ENCODE measurements at places on chromosomes 16 and 17. TPM values are rescaled to one million over a fixed set of nuclear protein-coding genes. Genes with fewer than 3 reads are reported as not detected.

- no peak overlapping the region for H3K4me3 ChIP-seq
- no peaks in the 10 kb centered on the region for H3K36me3 ChIP-seq
- H3K27me3 ChIP-seq = peaks cover 21% of the 10 kb centered on the region
Measured at GRCh38 chr16:84362471-84362941, 5.8 kb upstream of the ATP2C2 start.

GRCh38 chr16:72285324-72285723 is 113.4 kb upstream of the PMFBP1 start:
- no peaks in the 10 kb centered on the region for H3K36me3 ChIP-seq
- H3K27ac ChIP-seq = no peak overlapping the region
- H3K4me3 ChIP-seq = no peak overlapping the region
- no peaks in the 10 kb centered on the region for H3K27me3 ChIP-seq
- DNase-seq = no peak

DNA sequence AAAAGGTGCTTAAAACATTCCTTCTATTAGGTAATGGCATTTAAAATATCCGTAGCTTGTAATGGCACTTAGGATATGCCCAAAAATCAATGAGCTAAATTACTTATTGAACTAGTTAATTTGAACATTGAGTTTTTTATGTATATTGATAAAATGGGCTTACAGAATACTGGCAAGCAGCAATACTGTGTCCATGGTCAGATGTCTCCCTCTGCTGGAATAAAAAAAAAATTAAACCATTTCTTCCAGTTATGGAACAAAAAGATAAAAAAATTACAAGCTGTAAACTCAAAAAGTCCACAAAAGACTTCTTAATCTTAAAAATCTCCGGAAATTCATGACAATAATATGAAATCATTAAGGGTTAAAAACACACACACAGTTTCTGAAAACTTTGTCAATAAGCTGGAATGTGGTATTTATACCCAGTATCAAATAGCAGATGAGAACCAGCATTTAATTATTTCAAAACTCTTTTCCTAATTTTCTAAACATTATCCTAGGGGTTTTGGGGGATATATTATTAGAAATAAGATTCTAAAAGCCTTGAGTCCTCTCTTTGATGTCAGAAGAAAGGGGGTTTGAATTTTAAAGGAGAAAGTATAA is 21.5 kb upstream of the PSMD7 start:
- DNase-seq = no peak
- H3K36me3 ChIP-seq = peaks cover 4% of the 10 kb centered on the region
- H3K4me1 ChIP-seq = no peaks in the 10 kb centered on the region
- no peak overlapping the region for H3K4me3 ChIP-seq

- peaks cover 36% of the 10 kb centered on the region for H3K4me1 ChIP-seq
- peak; percentile 9 for DNase-seq
- no peaks in the 10 kb centered on the region for H3K27me3 ChIP-seq
- H3K27ac ChIP-seq = peak overlapping the region; percentile 98
- H3K36me3 ChIP-seq = peaks cover 28% of the 10 kb centered on the region
Measured at GRCh38 chr17:19978805-19979211, 1.2 kb upstream of the AKAP10 start.

DNA sequence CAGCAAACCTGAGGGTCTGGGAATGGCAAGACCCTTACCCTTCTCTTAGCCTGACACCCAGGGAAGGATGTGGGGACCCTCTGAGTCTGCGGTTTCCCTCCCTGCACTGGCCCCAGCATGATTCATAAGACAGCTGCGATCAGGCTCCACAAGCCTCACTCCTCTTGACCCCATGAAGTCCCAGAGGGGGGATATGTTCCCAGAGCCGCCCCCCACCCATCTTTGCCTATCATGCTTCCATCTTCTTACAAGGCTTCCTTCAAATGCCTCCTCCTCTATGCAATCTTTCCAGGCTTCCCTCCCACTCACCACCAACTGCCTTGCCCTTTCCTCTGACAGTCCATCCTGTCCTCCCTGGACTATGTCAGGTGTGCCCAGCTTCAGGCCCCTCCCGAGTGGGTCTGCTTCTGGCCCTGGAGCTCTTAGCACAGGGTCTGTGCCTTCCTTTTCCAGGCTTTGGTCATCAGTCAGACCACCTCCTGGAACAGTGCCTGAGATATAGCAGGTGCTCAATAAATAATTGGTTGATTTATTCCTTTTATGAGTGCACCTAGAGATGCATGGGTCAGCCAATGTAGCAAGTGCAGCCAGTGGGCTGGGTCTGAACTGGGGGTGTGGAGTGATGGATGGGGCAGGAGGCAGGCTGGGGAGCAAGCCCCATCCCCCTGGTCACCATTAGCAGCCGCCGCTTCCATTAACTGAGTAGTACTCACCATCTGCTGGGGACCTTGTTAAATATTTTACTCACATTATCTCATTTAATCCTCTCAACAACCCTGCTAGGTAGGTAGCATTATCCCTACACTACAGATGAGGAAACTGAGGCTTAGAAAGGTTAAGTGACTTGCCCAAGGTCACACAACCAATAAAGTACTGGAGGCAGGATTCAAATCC is 8.4 kb downstream of the DLX3 start:
- no peak for DNase-seq
- no peak overlapping the region for H3K4me3 ChIP-seq
- no peaks in the 10 kb centered on the region for H3K4me1 ChIP-seq

DNA sequence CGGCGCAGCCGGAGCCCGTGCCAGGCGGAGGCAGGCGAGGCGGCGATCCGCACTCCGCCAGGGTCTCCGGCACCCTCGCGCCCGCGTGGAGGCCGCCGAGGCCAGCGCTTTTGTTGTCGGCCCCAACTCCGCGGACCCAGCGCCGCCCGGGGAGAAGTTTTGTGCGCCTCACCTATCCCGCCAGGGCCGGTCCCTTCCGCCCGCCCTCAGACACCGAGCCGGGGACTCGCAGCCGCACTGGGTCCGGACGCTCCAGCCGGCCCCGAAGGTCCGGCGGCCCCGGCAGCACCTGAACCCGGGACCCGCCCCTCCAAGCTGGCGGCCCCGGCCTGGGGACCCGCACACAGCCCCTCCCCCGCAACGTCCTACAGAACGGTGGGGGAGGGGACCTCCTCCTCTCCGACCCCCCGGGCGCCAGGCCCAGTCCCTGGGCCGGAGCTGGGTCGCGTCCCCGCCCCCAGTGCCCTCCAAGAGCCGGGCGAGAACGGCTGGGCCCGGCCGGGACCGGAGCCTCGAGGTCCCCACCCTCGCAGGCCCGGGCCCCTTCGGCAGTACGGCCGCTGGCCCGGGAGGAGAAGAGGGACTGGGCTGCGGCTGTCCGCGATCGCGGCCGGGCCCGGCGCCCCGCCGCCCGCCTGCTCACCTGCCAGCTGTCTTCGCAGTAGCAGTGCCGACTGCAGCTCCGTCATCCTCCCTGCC is 698 bp downstream of the UBE2G1 start:
- peaks cover 16% of the 10 kb centered on the region for H3K36me3 ChIP-seq
- no peaks in the 10 kb centered on the region for H3K27me3 ChIP-seq
- peaks cover 29% of the 10 kb centered on the region for H3K4me1 ChIP-seq
- no peak overlapping the region for H3K27ac ChIP-seq
- peak overlapping the region; percentile 73 for H3K4me3 ChIP-seq

- no peak for DNase-seq
- no peaks in the 10 kb centered on the region for H3K4me1 ChIP-seq
- peaks cover 7% of the 10 kb centered on the region for H3K27me3 ChIP-seq
- H3K4me3 ChIP-seq = no peak overlapping the region
- H3K36me3 ChIP-seq = no peaks in the 10 kb centered on the region
Measured at GRCh38 chr17:56317351-56318208, 164.3 kb downstream of the ANKFN1 start.

DNA sequence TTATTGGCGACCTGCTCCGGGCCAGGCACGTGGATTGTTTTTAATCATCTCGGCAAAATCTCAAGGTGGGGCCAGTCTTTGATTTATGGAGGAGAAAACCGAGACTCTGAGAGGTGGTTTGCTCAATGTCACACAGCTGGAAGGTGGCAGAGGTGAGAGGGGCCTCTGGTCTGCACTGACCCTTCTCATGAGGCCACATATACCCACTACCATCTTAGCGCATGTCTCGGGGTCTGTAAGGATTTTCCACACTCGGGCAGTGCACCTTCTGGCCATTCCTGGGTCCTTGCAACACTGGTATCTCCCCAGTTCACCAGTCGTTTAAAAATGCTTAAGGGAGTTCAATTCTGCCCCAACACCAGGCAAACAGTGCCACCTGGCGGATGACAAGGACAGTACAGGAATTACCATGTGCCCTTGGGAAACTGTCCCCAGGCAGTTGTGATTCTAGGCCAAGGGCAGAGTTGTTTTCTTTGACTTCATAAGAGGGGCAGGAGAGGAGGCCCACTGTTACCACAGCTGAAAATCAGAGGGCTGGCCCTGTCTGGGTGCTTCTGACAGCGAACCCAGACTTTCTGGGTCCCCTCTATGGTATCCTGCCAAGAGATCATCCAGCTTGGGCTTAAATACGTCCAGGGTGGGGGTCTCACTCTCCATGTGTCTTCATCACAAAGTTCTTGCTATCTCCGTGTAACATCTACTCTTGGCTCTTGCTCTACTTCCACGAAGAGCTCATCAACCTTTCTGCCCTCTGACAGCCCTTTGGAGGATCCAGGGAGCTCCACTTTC is 39.4 kb upstream of the RAI1 start:
- H3K27ac ChIP-seq = no peak overlapping the region
- no peaks in the 10 kb centered on the region for H3K36me3 ChIP-seq
- H3K4me3 ChIP-seq = no peak overlapping the region
- H3K4me1 ChIP-seq = no peaks in the 10 kb centered on the region

DNA sequence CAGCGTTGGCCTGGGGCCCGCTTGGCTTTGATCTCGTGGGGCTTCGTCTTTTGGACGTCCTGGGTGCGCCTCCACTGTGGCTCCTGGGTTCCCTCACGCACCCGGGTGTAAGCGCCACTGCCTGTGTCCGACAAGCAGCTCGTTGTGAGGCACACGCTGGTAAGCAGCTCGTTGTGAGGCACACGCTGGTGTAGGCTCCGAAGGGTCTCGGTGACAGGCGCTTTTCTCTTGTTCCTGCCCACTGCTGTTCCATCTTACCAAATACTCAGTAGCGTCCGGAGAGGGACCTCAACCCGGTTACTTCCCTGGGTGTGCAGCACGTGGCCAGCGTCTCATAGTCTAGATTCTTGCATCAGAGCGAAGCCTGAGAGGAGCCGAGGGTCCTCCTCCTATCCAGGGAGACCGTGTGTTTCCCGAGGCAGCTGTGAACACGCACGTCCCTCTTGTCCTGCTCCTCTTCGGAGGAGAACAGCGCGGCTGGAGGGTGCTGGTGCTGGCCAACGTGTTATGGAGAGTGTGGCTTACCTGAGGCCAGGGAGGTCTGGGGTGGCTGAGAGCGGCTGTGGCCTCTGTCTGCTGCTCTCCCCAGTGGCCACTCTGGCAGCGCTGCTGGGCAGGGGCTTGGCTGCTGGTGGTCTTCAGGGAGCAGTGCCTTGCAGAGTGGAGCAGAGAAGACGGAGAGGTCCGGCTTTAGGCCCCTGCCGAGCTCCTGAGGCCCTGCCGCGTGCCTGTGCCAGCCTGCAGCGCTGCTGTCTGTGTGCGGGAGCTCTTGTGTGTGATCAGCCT is 32.1 kb upstream of the ZNF750 start:
- H3K4me1 ChIP-seq = peaks cover 43% of the 10 kb centered on the region
- no peaks in the 10 kb centered on the region for H3K27me3 ChIP-seq
- DNase-seq = no peak
- no peak overlapping the region for H3K27ac ChIP-seq
- H3K36me3 ChIP-seq = peaks cover 18% of the 10 kb centered on the region

GRCh38 chr17:72397687-72398086 is 276.9 kb downstream of the SOX9 start:
- DNase-seq = no peak
- no peak overlapping the region for H3K4me3 ChIP-seq
- H3K4me1 ChIP-seq = no peaks in the 10 kb centered on the region
- H3K36me3 ChIP-seq = no peaks in the 10 kb centered on the region

DNA sequence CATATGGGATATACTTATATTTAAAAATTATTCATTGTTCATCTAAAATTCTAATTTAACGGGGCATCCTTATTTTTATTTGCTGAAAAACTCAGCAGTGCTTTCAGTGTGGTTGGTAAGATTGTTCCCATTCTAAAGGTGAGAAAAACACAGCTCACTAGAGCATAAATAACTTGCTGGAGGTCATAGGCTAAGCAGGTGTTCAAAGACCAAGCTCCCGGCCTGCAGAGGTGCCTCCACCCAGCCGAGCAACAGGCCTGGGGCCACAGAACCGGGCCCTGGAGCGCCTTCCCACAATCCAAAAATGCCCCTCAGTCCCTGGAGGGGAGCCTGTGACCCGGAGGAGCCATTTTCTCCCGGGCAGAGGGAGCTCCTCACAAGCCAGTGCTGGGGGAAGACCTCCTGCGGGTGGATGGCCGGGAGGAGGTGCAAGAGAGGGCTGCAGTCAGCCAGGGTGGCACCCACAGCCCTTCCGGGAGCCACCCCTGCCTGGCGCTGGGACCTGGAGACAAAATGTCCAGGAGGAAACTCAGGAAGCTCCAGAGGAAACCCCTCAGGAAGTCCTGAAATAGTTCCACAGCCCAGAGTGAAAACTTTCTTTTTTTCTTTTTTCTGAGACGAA is 14.7 kb downstream of the ABR start:
- H3K27ac ChIP-seq = no peak overlapping the region
- no peaks in the 10 kb centered on the region for H3K36me3 ChIP-seq
- peaks cover 4% of the 10 kb centered on the region for H3K4me1 ChIP-seq
- no peak for DNase-seq
- H3K4me3 ChIP-seq = no peak overlapping the region

Gene SCNN1B
- not detected for total RNA-seq

Gene SLC52A1
- total RNA-seq = 0.13 TPM

Gene FA2H
- total RNA-seq = not detected

Gene MFAP4
- 0.47 TPM for total RNA-seq

Gene FTSJ3
- 60.9 TPM for total RNA-seq

Gene SMIM5
- total RNA-seq = 0.07 TPM

Gene FBXW10
- not detected for total RNA-seq

Gene ARL2BP
- total RNA-seq = 9.4 TPM
